ENCODE measurements at places on chromosomes 5 and 9. TPM values are rescaled to one million over a fixed set of nuclear protein-coding genes. Genes with fewer than 3 reads are reported as not detected.

DNA sequence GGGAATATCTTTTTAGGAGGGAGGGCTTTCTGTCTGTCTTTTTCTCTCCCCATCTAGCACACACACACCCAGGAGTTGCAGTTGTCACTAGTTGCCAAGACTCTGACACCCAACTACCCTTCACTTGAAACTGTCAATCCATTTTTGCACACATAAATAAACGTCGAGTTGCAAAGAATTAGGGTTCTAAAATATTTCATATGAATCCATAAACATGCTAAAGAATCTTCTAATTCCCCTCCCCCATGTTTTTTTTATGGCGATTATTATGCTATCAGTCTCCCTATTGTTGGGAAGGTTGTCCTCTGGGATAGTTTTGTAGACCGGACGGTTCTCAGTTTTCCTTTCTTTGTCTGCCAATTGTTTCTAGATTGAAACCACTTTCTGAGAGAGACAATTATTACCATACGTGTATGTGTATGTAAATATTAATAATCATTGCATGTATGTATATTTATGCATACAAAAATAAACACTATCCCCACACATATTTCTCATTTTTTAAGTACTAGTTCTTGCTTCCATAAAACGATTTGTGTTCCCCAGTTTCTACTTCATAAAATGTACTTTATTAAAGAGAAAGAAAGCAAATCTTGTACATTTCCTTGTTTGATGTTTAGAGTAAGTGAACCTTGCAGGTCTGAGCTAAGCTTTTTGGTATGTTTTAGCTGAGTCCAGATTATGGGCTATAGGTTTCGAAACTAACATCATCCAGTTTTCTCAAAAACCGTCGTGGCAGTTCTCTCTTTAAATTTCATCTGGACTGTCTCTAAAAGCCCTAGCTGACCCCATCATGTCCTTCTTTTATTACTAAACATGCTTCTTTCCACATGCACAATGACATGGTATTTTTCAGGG is 165.0 kb upstream of the MPDZ start:
- H3K36me3 ChIP-seq, result no peaks in the 10 kb centered on the region
- peaks cover 47% of the 10 kb centered on the region for H3K4me1 ChIP-seq
- H3K27me3 ChIP-seq, result no peaks in the 10 kb centered on the region
- H3K4me3 ChIP-seq, result no peak overlapping the region
- peak overlapping the region; percentile 48 for H3K27ac ChIP-seq

Gene LIFR
- total RNA-seq, result 62.4 TPM

DNA sequence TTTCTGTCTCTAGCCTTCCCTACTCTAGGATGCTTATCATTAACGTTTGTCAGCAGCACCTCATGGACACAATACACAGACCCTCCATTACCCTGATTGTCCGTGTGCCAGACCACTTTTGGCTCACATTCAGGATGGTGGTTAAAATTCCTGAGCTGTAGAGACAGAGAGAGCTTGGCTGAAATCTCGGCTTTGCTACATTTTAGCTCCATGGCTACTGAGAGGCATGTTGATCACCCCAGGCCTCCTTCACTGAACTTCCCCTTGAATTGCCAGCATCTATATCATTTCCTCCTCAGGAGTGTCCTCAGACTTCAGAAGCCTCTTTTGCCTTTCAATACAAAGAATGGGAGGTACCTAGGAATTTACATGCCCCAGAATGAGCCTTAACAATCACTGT is 104.7 kb upstream of the ISL1 start:
- H3K27ac ChIP-seq, result peak overlapping the region; percentile 71
- no peaks in the 10 kb centered on the region for H3K27me3 ChIP-seq
- no peak overlapping the region for H3K4me3 ChIP-seq
- no peaks in the 10 kb centered on the region for H3K36me3 ChIP-seq

Gene FST
- 12.7 TPM for total RNA-seq

DNA sequence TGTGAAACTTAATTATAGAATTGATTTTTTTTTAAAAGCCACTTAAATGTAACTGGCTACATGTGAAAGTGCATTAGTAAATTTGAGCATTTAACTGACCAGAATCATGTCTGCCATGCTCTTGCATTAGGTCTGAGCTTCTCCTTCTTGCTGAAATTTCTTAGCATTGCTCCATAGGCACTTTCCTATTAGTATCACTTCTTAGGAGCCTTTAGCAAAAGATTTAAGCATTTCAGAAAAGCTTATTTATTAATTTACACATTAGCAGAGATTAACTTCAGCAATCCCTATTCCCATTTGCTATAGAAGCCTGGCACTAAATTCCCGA is 211.0 kb downstream of the SNX18 start:
- no peaks in the 10 kb centered on the region for H3K36me3 ChIP-seq
- no peaks in the 10 kb centered on the region for H3K27me3 ChIP-seq
- H3K4me3 ChIP-seq, result no peak overlapping the region
- DNase-seq, result no peak

GRCh38 chr9:135056541-135056940 is 30.9 kb upstream of the OLFM1 start:
- no peaks in the 10 kb centered on the region for H3K36me3 ChIP-seq
- no peak for DNase-seq
- H3K27ac ChIP-seq, result no peak overlapping the region
- peaks cover 79% of the 10 kb centered on the region for H3K27me3 ChIP-seq

DNA sequence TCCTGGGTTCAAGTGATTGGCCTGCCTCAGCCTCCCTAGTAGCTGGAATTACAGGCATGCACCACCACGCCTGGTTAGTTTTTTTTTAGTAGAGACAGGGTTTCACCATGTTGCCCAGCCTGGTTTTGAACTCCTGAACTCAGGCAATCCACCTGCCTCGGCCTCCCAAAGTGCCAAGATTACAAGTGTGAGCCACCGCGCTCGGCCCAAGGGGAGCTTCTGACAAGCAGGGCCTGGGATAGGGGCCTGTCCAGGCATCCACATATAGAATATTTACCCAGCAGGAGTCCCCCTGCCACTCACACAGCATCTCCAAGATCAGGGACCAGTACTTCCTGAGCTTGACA is 10.1 kb downstream of the IRF1 start:
- H3K27me3 ChIP-seq, result no peaks in the 10 kb centered on the region
- H3K4me1 ChIP-seq, result peaks cover 4% of the 10 kb centered on the region
- H3K4me3 ChIP-seq, result no peak overlapping the region

GRCh38 chr5:110549301-110549700 is 177.2 kb downstream of the TMEM232 start:
- H3K27me3 ChIP-seq, result no peaks in the 10 kb centered on the region
- H3K4me1 ChIP-seq, result no peaks in the 10 kb centered on the region
- H3K36me3 ChIP-seq, result no peaks in the 10 kb centered on the region
- H3K4me3 ChIP-seq, result no peak overlapping the region

Gene ENTREP1
- 2.3 TPM for total RNA-seq

Gene BTNL8
- total RNA-seq, result not detected

DNA sequence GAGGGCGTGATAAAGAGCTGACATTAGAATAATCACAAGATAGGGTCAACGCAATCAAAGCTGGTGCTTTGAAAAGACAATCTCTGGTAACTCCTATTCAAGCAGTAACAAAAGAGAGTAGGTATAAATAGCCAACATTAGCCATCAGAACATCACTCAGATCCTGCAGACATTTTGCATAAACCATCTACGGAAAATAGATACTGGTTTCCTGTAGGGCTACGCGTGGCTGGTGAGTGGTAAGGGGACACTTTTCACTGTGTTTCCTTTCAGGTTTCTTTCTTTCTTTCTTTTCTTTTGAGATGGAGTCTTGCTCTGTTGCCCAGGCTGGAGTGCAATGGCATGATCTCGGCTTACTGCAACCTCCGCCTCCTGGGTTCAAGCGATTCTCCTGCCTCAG is 22.3 kb downstream of the TTF1 start:
- no peak overlapping the region for H3K4me3 ChIP-seq
- H3K27ac ChIP-seq, result no peak overlapping the region
- peaks cover 41% of the 10 kb centered on the region for H3K36me3 ChIP-seq
- no peaks in the 10 kb centered on the region for H3K27me3 ChIP-seq
- H3K4me1 ChIP-seq, result no peaks in the 10 kb centered on the region

Gene SOX30
- total RNA-seq, result not detected

GRCh38 chr9:112093870-112094216 is 81.3 kb downstream of the SUSD1 start:
- H3K27me3 ChIP-seq, result no peaks in the 10 kb centered on the region
- no peak for DNase-seq
- peaks cover 23% of the 10 kb centered on the region for H3K36me3 ChIP-seq
- H3K4me1 ChIP-seq, result no peaks in the 10 kb centered on the region

DNA sequence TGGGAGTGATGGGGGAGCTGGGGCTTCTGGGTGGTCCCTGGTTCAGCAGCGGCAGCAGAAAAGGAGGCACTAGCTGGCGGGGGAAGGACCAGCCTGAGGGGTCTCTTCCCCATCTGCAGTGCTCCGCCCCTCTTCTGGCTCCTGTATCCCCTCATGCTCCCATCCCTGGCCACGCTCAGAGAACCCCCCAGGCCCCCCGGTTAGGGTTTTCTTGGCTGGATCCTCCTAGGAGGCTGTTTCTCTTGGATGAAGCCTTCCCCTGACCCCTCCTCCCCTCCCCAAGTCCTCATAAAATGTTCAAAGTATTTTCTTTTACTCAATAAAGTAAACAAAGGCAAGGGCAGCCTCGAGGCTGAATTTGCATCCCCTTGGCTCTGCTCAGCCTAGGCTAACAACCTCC is 60.8 kb downstream of the FGF18 start:
- H3K4me3 ChIP-seq, result no peak overlapping the region
- no peak for DNase-seq
- no peaks in the 10 kb centered on the region for H3K36me3 ChIP-seq
- no peaks in the 10 kb centered on the region for H3K27me3 ChIP-seq
- H3K4me1 ChIP-seq, result peaks cover 12% of the 10 kb centered on the region

GRCh38 chr5:170327829-170328228 is 30.3 kb upstream of the LCP2 start:
- no peak for DNase-seq
- peaks cover 2% of the 10 kb centered on the region for H3K27me3 ChIP-seq
- peaks cover 5% of the 10 kb centered on the region for H3K4me1 ChIP-seq
- H3K4me3 ChIP-seq, result no peak overlapping the region
- no peaks in the 10 kb centered on the region for H3K36me3 ChIP-seq

- no peak overlapping the region for H3K27ac ChIP-seq
- no peaks in the 10 kb centered on the region for H3K36me3 ChIP-seq
- H3K27me3 ChIP-seq, result no peaks in the 10 kb centered on the region
Observed at GRCh38 chr5:172441262-172441751, 13.0 kb downstream of the SH3PXD2B start.

GRCh38 chr5:159178978-159179377 is 30.4 kb downstream of the RNF145 start:
- DNase-seq, result no peak
- peaks cover 55% of the 10 kb centered on the region for H3K4me1 ChIP-seq
- no peaks in the 10 kb centered on the region for H3K27me3 ChIP-seq

GRCh38 chr5:134594797-134595457 is 37.7 kb downstream of the SAR1B start:
- no peaks in the 10 kb centered on the region for H3K36me3 ChIP-seq
- no peak overlapping the region for H3K27ac ChIP-seq
- H3K27me3 ChIP-seq, result no peaks in the 10 kb centered on the region

GRCh38 chr9:127225801-127226625 is 38.6 kb upstream of the GARNL3 start:
- DNase-seq, result no peak
- peak overlapping the region; percentile 73 for H3K27ac ChIP-seq
- H3K4me3 ChIP-seq, result peak overlapping the region; percentile 71
- peaks cover 3% of the 10 kb centered on the region for H3K36me3 ChIP-seq
- H3K27me3 ChIP-seq, result peaks cover 5% of the 10 kb centered on the region
- H3K4me1 ChIP-seq, result peaks cover 10% of the 10 kb centered on the region

All from mesothelial cell of epicardium (in vitro differentiated cells).